ENCODE measurements at places on chromosomes 4 and X. TPM values are rescaled to one million over a fixed set of nuclear protein-coding genes. Genes with fewer than 3 reads are reported as not detected.

KCND1 gene
- total RNA-seq, result 0.56 TPM

PDGFRA gene
- total RNA-seq, result 742 TPM

TXLNG gene
- 5.8 TPM for total RNA-seq

APLN gene
- total RNA-seq, result 9.2 TPM

P2RY4 gene
- total RNA-seq, result not detected

BRS3 gene
- total RNA-seq, result not detected

SPANXA2 gene
- not detected for total RNA-seq

GAGE12F gene
- total RNA-seq, result not detected

MAGEA2B gene
- not detected for total RNA-seq

ALAS2 gene
- not detected for total RNA-seq

CDS1 gene
- 0.25 TPM for total RNA-seq

FRAS1 gene
- total RNA-seq, result 0.37 TPM

NKX6-1 gene
- not detected for total RNA-seq

FAM50A gene
- total RNA-seq, result 133 TPM

HDAC6 gene
- total RNA-seq, result 28.1 TPM

PCGF3 gene
- 26.2 TPM for total RNA-seq
